Stimulated activated CD8-positive, alpha-beta memory T cell treated with anti-CD3 and anti-CD28 coated beads, Interleukin-7, amount 100 ng/mL, for 24 hours (primary cell): ENCODE measurements at places on chromosomes 3 and 15.

- DNase-seq = no peak
Observed at GRCh38 chr3:75042941-75043340, 428.5 kb upstream of the CNTN3 start.

DNA sequence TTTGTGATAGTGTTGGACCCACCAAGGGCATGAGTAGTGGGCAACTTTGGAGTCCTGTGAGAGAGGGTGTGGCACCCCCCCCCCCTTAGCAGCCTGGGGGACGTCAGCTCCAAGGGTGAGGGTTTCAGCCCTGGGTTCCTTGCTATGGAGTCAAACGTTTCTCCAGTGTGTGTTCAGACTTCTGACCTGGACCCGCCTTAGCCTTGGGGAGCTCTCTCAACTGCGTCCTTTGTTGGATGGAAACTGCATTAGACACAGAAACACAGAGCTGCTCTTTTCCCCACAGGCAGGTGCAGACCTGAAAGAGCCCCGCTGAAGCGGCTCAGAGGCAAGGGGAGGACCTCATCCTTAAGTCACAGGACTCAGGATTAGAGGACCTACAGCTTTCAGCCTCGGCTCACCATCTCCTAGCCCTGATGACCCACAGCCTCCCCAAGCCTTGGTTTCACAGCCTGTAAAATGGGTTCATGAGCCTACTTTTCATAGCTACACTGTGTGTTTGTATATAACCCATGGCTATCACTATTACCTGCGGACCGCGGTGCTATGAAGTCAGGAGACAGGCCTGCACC is 19.9 kb downstream of the ZNF710 start:
- DNase-seq = no peak

DNA sequence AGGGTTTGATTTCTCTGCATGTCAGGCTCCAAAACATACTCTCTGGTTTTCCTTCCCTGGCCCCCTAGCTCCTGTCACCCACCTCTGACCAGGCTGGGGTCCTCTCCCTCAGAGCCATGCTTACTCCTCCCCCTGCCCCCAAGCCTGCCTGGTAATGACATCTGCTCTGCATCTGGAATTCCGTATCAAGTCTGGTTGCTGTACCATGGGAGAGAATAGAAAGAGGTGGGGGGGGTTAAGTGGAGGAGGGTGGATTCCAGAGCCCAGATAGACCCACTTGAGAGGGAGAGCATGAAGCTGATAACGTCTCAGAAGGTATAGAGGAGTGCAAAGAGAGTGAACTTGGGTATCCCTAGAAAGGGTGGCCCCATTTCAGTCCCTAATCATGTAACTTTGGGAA is 4.2 kb downstream of the IGDCC4 start:
- DNase-seq = no peak

DNA sequence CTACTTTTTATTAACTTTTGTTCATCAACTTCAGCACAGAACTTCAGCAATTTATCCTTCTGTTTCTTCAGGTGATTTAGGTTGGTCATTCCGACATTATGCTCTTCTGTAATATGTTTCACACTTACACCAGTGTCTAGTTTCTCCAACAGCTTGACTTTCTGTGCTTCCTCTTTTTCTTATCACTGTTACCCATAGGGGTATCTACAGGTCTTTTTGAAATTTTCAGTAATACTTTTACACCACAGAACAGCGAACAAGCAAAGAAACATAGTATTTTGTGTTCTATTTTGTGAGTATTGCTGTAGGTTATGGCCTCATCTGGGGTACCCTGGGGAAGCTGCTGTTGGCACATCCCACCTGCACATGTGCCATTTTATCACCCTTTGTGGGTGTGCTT is 260.7 kb downstream of the NSUN3 start:
- DNase-seq = no peak

DNA sequence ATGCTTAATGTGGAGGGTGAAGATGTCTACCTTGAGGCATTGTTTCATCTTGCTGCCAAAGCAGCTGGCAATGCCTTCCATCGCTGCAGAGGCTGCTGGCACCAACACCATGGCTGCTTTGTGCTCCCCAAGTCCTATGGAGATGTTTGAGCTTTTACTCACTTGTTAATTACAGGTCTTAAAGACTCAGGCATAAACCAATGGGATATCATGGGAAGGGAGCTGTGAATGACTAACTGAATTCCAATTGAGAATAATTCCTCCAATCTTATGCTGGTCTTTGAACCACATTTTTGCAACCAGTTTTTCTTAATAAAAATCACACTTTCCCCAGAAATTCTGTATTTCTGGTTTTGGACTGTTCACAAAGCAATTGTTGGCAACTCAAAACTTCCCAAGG is 762.0 kb downstream of the GBE1 start:
- no peak for DNase-seq

GRCh38 chr3:118636841-118637240 is 397.8 kb downstream of the IGSF11 start:
- no peak for DNase-seq

DNA sequence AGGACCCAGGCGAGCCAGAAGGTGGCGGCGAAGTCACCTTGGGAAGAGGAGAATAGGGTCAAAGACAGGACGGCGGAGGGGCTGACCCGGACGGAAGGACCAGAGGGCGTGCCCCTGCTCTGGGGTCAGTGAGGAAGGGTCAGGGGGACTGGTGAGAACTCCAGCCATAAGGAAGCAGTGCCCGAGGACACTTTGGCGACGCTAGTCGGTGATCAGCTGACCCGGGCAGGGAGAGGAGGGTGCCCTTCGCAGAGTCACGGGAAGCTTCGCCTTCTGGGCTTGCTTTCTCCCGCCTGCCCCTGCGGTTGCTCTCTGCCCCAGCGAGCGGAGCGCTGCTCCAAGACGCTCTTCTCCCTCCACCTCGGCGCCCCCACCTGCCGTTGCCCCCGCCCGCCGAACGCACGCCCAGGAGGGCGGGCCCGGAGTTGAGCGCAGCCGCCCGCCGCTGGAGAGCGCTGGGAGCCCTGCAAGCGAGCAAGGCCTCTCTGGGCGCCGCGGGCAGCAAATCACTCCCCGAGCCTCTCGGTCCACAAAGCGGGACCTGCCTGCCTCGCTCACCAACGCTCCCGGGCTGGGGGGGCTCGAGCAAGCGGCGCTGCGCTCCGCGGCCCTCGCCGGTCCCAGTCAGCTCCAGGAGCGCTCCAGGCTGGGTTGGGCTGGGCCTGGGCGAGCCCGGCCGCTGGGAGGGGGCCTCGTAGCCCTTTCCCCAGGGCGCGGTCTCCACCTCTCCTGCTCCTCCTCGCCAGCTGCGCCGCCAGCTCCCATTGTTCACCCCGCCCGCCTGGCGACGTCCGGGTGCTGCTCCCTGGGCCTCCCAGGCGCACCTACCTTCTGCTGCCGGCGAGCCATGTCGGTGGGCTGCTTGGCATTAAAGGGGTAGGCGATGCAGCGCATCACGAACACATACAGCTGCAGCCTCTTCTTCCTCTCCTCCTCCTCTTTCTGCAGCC is 1.2 kb downstream of the CADPS start:
- no peak for DNase-seq

GRCh38 chr3:195699388-195699771 is 21.4 kb upstream of the MUC20 start:
- DNase-seq = no peak

GRCh38 chr3:25430287-25430934 is 2.3 kb downstream of the RARB start:
- DNase-seq = no peak

- DNase-seq = no peak
Observed at GRCh38 chr15:73244333-73244732, 124.4 kb downstream of the HCN4 start.

DNA sequence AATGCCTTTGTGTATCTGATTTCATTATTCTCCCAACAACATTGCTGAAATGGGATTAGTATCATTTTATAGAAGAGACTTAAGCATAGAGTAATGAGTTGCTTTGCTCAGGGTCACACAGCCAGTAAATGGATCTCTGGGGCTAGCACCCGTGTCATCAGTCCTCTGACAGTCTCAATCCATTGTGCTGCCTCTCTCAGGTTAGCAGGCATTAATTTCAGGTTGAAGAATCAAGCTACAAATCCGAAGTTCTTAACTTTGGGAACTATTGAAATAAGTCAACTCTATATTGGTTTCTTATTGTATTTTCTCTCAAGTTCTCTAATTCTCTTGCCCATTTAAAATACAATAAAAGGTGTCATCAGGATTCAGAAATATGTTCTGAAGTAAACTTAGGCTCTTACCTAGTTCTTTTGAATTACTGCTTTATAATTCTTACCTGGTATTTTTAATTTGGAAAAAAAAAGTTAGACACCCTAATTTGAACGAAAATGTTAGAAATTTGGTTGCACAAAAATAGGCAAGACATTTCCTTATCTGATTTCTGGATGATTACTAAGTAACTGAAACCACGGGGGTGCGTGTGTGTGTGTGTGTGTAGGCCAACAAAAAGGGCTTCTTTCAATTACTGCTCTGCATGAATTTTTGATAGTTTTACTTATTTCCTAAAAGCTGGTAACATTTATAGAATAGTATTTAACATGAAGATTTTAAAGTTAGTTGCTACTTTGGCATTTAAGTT is 189.8 kb downstream of the MBNL1 start:
- DNase-seq = no peak

- no peak for DNase-seq
Observed at GRCh38 chr3:4850211-4850927, 128.9 kb upstream of the BHLHE40 start.

DNA sequence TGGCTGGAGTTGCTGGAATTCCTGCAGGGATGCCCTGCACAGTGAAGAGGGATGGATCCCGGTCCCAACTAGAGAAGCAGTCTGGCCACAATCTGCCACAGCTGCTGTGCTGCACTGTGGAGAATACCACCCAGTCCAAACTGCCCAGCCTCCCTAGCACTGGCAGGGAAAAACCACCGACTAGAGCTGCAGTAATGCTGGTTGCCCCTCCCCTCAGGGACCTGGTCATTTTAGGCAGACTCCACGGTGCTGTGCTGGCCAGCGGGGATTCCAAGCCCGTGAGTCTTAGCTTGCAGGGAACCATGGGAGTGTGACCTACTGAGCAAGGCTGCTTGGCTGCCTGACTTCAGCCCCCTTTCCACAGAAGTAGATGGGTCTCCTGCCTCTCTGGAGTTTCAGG is 478.0 kb upstream of the ATP11B start:
- DNase-seq = no peak

- DNase-seq = no peak
Observed at GRCh38 chr3:135157045-135157740, 362.1 kb downstream of the EPHB1 start.
